ENCODE measurements at places on chromosomes 5 and 9.

DNA sequence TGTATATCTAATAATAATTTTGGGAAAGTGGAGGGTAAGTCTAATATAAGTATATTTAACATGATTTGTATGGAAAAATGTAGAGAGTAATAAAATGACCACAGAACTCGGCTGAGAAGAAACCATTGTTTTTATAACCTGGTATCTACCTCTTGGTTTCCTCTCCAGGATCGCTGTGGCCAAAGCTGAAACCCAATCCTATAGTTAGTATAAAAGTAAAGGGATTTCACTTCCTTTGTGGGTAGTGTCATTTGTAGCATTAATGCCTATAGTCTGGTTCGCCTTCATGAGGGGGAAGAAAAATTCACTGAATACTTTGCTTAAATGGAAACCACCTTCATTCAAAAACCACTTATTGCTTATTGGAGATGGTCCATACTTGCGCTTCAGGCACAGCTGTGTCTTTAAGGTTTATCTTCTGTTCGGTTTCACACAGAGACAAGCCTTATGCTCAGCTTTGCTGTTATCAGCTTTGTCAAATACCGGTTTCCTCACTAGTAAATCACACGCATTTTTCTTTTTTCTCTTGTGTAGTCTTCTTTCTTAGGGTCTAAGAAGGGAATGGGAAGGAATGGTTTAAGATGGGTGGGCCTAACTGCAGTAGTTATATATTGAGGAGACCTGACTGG lies 12.1 kb downstream of the PIK3R1 start:
- no peak for DNase-seq

GRCh38 chr9:111013250-111013649 lies 25.0 kb downstream of the LPAR1 start:
- DNase-seq = no peak

- peak; percentile 40 for DNase-seq
These were observed 544 bp downstream of the FNBP1 start for GRCh38 chr9:130042406-130042884.

GRCh38 chr5:147483961-147484707 lies 25.7 kb downstream of the DPYSL3 start:
- DNase-seq = no peak

GRCh38 chr5:35294017-35294416 lies 63.7 kb upstream of the PRLR start:
- DNase-seq = no peak

- DNase-seq = no peak
These were observed 861 bp downstream of the NTRK2 start for GRCh38 chr9:84670138-84671041.

DNA sequence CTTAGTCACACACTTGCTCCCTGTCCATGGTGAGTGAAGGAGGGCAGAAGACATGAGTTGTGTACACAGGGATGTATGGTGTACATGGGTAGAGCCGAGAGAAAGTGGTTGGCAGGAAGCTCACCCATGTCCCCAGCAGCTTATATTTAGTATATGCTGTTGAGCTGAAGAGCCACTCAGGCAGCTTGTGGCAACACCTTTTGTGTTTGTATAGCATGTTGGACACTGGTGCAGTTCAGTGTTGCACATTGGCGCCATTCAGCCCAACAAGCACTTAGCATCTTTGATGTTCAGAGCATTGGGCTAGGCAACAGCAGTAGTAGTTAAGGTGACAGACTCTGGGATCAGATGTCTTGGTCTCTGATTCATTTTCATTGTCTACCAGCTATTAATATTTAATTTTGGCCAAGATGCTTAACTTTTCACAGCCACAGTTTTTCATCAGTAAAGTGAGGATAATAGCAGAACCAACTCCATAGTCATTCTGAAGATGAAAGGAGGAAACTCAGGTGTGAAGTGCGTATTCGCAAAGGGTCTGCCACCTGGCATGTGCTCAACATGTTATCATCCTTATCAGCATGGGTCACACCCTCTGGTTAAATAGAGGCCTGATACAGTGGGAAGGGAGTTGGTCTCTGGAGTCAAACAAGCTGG lies 184.8 kb downstream of the NR3C1 start:
- no peak for DNase-seq

GRCh38 chr5:30069441-30070263 lies 1123.8 kb upstream of the CDH6 start:
- no peak for DNase-seq

DNA sequence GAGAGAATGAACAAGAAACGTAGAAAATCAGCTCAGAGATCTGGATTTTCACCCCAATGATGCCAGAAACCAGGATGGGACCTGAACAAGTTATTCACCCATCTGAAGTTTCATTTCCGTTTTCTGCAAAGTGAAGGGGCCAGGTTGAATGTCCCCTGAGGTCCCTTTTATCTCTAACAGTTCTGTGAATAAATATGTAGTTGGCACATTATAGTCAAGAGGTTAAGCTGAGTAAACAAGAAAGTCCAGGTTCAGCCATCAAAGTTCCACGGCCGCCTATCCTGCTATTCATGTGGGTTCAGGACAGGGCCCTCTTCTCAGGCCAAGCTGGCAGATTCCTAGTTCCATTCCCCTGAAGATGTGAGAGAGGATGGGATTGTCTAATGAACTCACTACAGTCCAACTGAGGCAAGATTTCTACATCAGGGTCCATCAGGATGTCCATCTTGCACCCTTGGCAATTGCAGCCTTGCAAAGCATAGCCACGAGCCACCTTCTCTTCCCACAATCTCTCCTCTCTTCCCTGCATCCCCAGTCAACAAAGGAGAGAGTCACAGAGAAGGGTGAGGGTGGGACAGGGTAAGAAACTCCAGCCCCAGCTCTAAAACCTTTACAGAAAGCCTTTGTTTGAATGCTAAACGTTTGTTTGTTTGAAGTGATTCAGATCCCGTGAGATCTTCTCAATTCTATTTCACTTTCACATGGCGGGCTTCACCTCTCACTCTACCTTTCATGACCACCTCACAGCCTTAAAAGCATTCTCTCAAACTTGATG lies 311.0 kb downstream of the SLIT3 start:
- DNase-seq = no peak

DNA sequence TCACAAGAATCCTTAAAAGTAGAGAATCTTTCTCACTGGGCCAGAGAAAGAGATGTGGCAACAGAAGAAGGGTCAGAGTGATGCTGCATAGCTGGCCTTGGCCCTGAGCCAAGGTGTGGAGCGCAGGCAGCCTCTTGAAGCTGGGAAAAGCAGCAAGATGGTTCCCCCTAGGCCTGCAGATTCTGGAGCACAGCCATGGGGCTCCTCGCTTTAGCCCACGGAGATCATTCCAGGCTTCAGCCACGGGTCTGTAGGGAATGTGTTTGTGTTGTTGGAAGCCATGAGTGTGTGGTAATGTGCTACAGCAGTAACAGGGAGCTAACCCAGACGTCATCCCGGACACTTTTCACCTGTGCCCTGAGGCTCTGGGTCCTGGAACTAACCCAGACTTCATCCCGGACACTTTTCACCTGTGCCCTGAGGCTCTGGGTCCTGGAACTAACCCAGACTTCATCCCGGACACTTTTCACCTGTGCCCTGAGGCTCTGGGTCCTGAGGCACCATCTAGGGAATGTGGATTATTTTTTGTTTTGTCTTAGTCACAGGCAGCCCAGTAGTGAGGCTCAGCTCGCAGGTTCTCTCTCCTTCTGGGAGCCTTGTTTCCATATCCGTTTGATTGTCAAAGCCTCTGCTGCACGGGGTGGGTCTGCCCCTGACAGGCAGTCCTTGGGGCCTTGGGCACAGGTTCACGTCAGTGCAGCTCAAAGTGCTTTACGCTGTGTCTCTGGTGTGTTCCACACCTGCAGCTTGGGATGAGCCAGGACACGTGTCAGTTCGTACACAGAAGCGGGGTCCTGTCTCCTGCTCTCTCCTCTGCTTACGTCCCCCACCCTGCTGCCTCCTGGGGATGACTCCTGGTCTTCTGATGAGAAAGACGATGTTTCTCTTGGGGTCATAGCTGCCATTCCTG lies 56.3 kb upstream of the EXOC3 start:
- no peak for DNase-seq

- DNase-seq = no peak
These were observed 162.3 kb upstream of the PPP2R2B start for GRCh38 chr5:147040856-147041255.

- DNase-seq = no peak
These were observed 175.9 kb downstream of the SMARCA2 start for GRCh38 chr9:2190939-2191608.

- no peak for DNase-seq
These were observed 20.8 kb downstream of the RGS3 start for GRCh38 chr9:113484258-113484730.
